ENCODE measurements at places on chromosomes 3 and 15.

DNA sequence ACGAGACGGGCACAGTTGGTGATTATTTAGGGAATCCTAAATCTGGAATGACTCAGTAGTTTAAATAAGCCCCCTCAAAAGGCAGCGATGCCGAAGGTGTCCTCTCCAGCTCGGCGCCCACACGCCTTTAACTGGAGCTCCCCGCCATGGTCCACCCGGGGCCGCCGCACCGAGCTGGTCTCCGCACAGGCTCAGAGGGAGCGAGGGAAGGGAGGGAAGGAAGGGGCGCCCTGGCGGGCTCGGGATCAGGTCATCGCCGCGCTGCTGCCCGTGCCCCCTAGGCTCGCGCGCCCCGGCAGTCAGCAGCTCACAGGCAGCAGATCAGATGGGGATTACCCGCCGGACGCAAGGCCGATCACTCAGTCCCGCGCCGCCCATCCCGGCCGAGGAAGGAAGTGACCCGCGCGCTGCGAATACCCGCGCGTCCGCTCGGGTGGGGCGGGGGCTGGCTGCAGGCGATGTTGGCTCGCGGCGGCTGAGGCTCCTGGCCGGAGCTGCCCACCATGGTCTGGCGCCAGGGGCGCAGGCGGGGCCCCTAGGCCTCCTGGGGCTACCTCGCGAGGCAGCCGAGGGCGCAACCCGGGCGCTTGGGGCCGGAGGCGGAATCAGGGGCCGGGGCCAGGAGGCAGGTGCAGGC lies 318.0 kb downstream of the FGF12 start:
- DNase-seq: no peak

- DNase-seq: no peak
These were observed 10.4 kb upstream of the CLK3 start for GRCh38 chr15:74604983-74605794.

DNA sequence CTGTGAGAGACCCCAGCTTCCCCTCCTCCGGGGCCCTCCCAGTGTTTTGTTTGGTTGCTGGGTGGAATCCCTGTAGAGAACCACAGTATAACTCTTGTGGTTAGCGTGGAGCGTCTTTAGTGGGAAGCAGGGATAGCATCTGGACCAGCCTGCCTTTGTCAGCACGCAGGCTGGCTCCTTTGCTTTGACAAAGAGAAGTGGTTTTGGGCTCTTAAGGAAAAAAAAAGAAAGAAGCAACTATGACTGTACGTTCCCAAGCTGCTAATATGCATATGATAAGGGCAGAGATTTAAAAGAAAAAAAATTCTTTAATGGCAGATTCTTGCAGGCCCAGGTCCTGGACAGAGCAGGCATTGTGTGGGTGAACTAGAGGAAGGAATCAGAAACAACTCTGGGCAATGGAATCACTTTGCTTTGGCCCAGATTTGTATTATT lies 340.8 kb upstream of the CTDSPL start:
- peak; percentile 16 for DNase-seq

- DNase-seq: no peak
These were observed 71.2 kb downstream of the RORA start for GRCh38 chr15:61157933-61158332.

DNA sequence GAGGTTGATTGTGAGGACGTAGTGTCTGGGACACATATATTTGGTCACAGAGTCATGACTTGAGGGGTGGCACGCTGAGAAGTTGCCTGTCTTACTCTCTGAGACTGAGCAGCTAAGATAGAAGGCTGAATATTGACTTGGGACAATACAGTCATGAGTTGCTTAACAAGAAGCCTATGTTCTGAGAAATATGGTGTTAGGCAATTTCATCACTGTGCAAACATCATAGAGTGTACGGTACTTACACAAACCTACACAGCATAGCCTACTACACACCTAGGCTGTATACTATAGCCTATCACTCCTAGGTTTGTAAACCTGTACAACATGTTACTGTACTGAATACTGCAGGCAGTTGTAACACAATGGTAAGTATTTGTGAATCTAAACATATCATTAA lies 30.3 kb upstream of the SPESP1 start:
- DNase-seq: no peak

All from astrocyte of the cerebellum (primary cell).